ENCODE measurements at places on chromosomes 4 and X.

GRCh38 chr4:173735049-173735448, 205.0 kb upstream of the HAND2 start:
- DNase-seq, result no peak

DNA sequence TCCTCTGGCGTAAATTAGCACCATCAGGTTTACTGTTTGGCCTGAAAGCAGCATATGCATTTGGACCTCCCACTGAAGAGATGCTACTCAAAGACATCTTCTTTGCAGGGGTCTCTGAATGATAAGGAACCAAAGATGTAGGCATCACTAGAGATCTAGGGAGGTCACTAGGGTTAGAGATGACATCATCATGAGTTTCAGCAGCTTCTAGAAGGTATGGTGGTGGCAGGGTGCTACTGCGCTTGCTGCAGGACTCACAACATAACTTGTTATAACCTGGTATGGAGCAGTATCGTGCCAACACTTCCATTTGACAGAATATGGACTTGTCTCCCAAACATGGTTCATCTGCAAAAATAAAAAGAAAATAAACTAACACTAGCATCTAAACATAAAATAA, 251.6 kb downstream of the NPFFR2 start:
- peak; percentile 2 for DNase-seq

DNA sequence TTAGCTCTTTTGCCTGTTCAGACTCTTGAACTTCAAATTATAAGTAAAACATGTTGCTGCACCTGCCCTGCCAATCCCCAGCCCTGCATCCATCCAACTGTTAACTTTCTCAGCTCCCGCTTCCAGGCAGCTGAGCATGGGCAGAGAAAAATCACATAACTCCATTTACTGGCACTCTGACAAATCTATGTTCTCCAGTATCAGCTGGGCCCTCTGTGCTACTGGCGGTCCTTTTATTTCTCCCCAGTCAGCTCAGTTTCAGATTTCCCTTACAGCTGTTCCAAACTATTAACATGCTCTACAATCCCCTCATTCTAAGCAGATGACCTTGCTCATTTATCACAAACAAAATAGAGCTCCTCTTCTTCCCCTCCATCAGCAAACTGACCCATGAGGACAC, 240.4 kb upstream of the TET2 start:
- no peak for DNase-seq

DNA sequence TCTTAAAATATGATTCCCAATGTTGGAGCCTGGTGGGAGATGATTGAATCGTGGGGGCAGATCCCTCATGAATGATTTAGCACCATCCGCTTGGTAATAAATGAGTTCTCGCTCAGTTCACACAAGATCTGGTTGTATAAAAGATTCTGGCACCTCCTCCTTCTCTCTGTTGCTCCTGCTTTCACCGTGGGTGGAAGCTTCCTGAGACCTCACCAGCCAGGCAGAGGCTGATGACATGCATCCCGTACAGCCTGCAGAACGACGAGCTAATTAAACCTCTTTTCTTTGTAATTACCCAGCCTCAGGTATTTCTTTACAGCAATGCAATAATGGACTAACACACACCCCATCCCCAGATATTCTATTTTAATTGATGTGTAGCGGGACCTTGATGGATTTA, 162.2 kb downstream of the NPFFR2 start:
- no peak for DNase-seq

- DNase-seq, result no peak
Measured at GRCh38 chr4:20318909-20319277, 67.2 kb downstream of the SLIT2 start.

DNA sequence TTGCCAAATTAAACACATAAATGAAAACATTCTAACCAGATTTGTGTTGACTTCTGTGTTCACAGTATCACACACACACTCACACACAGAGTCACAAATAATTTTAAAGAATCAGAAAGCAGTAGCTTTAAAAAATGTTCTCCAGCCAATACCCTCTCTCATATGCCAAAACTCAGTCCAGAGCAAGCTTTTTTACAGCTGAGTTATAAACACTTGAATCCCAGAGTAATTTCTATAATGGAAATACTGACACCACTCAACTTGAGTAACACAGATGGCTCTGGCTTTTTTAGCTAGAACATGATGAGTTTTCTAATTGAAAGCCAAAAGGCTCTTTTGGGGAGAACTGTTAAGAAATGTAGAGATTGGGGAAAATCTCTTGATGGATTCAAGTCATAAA, 100.8 kb downstream of the DOCK11 start:
- no peak for DNase-seq

DNA sequence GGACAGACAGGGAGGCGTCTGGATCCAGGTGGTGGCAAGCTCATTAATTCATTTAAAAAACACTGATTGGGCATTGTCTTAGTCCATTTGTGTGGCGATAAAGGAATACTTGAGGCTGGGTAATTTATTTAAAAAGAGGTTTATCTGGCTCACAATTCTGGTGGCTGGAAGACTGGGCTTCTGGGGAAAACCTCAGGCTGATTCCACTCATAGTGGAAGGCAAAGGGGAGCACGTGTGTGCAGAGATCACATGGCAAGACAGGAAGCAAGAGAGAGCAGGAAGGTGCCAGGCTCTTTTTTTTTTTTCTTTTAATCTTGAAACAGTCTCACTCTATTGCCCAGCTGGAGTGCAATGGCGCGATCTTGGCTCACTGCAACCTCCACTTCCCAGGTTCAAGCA, 100.2 kb upstream of the METTL14 start:
- no peak for DNase-seq

DNA sequence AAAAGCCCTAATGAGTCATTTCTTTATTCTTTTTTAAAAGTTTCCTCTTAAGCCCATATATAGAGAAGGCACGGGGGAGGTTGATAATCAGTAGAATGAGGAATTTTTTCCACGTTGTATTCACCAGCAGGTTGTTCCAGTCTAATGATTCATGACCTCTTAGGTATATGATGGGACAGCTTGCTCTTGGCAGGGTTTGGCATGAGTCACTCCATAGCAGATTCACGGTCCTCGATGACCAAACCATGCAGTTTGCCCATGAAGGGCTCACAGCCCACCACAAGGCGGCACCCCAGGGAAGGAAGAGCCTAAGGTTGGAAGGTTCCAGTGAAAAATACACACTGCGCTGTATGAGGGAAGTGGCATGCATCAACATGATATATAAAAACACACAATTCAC, 623.8 kb upstream of the DIPK2B start:
- DNase-seq, result peak; percentile 89

DNA sequence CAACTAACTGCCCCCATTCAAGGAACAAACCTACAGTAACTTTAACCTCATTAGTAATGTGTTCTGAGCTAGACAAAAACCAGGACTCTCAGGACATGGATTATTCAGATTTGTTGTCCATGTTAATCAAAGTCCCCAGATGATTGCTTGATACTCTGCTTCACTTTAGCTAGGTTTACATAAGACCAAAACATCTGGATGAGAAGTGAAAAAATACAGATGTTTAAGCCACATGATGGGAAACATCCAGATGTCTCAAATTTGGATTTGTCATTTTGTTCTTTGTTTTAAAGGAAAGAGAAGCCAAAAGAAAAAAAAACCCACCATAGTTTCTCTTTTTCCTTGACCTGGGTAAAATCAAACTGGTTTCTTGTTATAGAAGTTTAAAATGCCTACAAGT, 48.5 kb upstream of the NRK start:
- no peak for DNase-seq

DNA sequence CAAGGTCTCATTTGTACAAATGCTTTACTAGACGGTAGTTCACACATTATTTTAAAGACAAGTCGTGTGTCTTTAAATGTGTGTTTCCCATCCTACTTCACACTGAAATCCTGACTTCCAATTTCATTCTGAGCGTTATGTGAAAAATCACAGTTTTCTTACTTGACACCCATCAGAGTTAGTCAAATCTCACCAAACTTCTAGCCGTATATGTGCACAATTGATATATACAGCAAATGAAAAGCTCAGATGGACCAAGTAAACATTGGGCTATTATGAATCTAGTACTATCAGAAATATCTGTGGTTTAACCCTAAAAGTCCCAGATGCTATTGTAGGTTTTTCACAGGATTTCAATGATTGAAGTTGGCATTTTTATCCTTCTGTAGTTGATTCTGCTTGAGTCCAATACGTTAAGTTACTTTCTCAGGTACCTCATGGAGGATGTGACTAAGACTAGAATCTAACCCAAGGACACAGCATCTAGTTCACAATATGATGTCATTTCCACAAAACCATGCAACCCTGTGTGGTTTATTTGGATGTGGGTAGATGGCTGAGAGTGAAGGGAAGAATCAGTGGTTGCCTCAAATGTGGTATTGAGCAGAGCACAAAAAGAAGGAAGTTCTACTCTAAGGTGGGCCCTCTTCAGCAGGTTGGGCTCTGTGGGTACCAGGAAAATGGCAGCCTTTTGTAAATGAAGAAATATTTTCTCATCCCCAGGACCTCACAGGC, 22.1 kb upstream of the TRIM60 start:
- DNase-seq, result no peak

GRCh38 chr4:104743215-104743653, 248.5 kb upstream of the CXXC4 start:
- no peak for DNase-seq

DNA sequence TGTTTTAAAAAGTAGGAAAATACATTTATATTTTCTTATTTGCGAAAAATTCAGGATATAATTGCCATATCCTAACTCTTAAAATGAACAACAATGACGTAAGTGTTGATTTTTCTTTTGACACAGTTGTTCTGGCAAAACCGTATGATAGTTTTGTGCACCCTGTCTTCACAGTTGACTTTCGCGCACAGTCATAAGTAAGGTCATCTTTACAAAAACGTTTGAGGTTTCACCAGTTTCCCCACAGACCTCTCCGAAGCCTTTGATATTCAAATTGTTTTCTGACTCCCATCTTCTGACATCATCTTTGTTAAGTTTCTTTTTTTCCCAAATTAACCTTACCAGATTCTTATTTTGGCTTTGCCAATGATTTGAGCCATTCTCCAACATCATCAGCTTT, 48.1 kb upstream of the ATXN3L start:
- DNase-seq, result no peak

GRCh38 chr4:94370533-94371254, 28.1 kb upstream of the HPGDS start:
- DNase-seq, result no peak

DNA sequence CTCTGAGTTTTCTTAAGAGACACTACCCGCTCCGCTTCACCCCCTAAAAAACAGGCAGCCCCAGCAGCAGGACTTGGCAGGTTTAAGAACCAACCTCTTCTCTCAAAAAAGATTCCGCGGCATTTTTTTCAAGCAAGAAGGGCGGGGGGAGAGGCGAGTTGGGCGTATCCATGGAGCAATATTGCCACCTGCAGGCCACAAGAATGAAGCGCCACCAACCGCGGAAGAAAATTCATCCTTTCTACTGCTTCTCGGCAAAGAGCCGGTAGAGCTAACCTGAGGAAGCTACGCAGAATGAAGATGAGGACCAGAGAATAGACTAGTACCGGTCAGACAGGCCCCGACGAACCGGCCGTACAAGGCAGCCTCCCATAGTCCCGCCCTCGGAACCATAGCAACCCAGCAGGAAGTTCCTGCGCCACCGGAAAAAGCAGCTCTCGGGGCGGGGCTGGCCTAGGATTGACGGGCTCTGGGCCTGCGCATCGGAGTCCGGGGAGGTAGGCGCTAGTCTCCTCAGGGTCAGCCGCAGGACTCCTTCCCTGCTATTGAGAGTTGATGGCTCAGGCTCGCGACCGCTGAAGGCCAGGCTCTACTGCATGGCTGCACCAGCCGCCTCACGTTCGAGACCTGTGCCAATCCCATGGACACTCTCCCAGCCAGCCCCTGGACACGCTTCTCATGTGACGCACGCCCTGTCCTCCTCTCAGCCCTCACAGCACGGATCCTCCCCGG, 76.9 kb downstream of the MAGED4 start:
- peak; percentile 87 for DNase-seq

DNA sequence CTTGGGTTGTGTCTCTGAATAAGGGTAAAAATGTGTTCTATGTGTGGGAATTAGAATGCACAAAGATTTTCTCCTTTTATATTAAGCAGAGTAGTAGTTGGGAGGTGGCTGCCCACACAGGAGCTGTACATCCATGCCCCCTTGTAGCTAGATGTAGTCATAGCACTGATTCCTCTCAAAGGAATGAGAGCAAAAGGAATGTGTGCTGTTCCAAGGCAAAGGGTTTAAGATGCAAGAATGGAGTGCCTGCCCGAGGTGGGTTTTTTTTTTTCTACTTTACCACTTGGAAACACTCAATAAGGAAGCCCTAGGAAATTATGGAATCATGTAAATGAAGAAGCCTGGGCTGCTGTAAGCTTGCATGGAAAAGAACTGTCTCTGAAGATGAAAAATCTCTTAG, 2183.2 kb upstream of the AGA start:
- no peak for DNase-seq

GRCh38 chr4:15832523-15833451, 54.7 kb downstream of the CD38 start:
- DNase-seq, result no peak

- DNase-seq, result no peak
Measured at GRCh38 chr4:114361249-114361648, 237.4 kb upstream of the UGT8 start.

- DNase-seq, result peak; percentile 48
Measured at GRCh38 chrX:41085878-41086626, 807 bp downstream of the USP9X start.

GRCh38 chrX:133645977-133646718, 230.9 kb upstream of the GPC4 start:
- DNase-seq, result no peak

DNA sequence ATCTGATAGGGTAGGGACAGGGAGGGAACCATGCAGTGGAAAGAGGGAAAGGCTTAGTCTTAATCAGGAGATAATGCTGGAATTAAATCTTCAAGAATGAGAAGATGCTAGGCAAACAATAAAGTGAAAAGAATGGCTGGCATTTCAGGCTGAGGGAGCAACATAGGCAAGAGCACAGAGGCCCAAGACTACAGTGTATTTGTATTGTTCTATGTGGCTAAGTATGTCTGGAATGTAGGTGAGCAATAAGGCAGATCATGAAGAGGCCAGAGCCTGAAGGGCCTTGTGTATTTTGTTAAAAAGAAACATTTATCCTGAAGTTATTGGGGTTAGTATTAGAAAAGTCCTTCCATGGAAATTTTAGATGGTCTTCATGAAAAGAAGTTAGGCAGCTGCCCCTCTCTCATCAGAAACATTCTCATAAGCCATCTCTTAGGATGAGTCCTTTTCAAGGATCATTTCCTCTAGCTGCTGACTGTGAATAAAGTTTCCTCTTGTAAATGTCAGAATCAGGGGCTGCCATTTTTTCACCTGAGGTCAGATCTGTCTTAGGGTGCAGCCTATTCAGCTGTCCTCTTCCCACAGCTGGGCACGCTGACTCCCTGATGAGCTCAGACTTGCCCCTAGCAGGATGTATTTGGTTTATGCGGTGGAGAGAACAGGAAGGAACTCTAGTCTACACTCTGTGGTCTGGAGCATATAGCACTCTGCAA, 46.3 kb downstream of the ATP10D start:
- DNase-seq, result no peak

Data from HT-29 (cell line).